ENCODE measurements at places on chromosomes 13 and 19.

GRCh38 chr19:29013325-29013724 is 199.6 kb downstream of the UQCRFS1 start:
- no peak for DNase-seq

DNA sequence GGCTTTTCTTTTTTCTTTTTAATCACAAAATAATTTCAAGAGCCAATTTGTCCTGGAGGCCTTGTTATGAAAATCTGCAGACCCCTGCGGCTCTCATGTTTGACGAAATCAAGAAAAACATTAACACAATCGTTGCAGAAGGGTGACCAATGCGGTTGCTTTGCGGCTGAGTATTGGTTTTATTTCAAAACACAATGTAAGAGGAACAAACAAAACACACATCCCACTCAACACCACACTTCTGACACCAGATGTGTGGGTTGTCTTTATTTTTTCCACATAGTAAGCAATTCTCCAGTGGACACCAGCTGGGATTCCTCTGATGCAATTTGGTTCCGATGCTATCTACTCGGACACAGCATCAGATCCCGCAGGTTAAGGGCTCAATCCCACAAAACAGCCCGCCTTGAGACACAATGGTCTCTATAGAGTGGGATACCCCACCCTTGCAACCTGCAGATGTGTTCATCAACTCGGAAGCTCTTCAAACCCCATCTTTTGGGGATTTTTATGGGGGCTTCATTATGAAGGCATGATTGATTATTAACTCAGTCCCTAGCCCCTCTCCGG is 21.9 kb upstream of the CCDC124 start:
- DNase-seq = no peak

GRCh38 chr13:31896427-31896826 is 135.1 kb upstream of the FRY start:
- DNase-seq = no peak

DNA sequence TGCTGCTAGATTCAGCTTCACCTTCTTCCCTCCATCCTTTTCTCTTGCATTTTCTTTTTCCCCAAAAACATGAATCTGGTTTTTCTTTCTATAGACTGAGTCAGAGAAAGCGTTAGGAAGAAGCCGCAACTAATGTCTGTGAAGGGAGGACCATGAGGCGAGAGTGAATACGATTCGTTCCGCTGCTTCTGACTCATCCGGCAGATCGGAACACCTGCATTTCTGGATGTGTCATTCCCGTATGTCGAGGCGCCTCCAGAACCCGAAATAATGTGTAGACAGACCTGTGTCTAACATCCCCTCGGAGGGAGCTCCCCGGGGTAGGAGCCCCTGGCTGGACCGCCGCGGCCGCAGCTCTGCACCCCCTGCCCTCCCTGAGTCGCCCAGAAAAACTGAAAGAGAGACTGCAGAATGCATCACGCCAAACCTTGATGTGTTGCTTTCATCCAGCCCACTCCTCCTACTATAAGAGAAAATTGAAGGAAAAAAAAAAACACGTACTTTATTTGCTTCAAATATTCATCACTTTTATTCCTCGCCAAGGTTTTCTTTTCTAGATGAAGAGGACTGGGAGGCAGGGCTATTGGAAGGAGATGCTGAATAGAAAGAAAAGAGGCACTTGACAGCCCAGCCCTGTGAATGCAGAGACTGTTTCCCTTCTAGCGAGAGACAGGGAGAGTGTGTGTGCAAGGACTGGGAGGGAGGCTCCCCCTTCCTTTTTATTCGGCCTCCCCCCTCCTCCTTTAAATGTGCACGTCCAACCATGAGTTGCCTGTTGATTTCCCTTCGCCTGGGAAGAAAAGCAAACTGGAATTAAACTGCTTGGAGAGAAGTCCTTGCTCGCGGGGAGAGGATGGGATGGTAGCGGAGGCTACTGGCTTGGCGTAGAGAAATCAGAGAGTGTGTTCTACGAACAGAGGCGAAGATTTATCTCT is 616 bp upstream of the PCDH17 start:
- DNase-seq = no peak

DNA sequence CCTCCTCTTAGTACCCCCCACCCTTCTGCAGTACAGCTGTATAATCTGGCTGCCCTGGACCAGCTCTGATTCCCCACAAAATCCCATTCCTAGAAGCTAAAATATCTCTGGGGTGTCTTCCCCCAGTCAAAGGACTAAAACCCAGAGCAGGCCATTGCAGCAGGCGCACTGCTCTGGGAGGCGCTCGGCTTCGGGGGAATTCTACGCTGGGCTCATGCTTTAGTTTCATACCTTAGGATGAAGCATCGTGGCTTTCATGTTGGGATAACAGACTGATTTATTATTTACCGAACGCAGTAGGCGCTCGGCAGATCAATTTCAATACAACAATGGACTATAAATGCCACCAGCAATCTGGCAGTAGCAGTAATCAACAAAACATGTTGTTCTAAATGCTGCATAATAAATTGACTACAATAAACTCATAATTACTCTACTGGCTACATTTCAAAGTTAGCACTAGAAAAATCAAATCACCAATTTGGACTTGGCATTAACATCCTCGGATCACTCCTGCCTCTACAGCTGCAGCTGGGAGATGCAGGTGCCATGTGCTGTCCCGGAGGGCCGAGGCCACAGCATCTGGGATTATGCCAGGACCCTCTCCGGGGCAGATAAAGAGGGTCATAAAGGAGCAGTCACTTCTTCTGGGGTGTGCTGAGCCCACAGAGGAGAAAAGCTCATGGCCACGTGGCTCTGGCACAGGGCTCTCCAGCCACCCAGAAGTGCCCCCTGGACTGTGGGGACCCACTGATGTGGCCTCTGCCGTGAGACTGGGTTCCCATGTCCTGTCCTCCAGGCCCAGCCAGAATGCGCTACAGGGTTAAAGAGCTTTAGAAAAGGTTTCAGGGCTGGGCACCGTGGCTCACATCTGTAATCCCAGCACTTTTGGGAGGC is 35.3 kb downstream of the CEBPG start:
- no peak for DNase-seq

DNA sequence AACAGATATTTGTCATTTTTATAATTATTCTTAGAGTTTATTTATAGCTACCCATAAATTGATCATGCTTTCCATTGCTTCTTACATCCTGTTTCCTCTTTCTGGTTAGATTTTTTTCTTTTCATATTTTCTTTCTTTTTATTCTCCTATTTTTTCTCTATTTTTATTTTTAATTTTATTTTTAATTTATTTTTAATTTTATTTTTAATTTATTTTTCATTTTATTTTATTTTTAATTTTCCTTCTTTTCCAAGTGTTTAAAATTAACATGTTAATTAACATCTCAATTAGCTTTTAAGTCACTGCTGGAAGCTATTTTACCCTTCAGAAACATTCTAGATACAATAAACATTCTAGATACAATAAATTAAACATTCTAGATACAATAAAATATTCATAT is 269.6 kb downstream of the B3GLCT start:
- no peak for DNase-seq

DNA sequence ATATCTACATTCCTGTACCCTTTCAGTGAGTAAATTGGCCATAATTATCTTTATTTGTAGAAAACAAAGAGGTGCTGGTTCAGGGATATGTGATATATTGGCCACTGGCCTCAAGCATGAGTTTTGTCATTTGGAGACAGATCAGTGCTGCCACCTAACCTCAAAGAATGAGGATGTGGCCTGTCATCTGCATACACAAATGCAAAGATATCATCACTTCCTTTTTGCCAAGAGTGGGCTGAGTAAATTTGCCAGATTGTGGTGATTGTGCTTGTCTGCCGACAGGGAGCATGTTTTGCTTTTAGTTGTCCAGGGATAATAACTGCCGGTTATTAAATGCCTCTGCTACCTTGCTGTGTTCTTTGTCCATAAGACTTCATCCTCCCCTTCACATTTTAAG is 44.2 kb downstream of the WASF3 start:
- no peak for DNase-seq

GRCh38 chr13:102707467-102707866 is 12.6 kb upstream of the METTL21C start:
- no peak for DNase-seq

GRCh38 chr13:103931331-103931845 is 865.2 kb upstream of the SLC10A2 start:
- no peak for DNase-seq

DNA sequence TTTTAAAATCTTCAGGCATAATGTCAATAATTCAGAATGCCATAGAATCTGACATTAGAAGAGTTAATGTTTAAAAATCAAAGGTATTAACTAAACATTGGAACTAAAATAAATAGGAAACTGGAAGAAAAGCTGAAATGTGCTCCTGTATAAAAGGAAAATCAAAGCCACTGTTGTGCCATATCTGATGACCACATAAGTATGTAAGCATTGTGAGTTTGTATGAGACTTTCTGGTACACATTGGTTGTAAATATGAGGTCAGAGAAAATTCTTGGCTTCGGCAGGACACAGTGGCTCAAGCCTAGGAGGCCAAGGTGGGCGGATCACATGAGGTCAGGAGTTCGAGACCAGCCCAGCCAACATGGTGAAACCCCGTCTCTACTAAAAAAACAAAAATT is 48.3 kb upstream of the INTS6 start:
- DNase-seq = no peak

DNA sequence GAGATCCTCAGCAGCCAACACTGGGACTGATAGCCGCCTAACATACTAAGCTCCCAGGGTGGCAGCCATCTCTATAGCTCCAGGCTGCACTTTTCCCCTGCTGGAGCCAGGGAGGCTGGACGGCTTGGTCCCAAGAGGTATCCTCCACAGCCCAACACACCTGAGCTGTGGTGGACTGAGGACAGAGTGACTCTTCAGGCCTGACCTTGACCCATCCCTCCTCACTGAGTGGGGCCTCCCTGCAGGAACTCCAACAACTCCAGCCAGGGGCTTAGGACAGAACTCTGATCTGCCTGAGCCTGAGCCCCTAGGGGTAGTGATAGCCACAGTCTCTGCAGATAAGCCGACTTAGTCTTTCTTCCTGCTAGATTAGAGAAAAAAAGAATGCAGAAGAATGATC is 958.1 kb upstream of the PRR20A start:
- no peak for DNase-seq

DNA sequence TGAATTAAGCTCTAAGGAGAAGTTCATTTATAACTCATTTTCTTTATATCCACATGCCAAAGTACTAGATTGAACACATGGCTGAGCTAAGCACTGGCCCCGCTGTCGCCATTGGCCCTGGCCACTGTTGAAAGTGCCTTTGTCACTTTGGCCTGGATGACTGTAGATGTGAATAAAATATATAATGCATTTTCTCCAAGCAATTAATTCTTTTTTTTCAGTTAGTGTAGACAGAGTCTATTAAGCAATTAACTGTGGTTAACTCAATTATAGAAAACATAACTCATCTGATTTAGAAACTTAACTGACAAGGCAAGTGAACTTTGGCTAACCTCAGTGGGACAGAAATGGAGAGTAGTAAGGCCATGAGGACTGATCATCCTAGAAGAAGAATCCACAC is 965.6 kb downstream of the EFNB2 start:
- no peak for DNase-seq

DNA sequence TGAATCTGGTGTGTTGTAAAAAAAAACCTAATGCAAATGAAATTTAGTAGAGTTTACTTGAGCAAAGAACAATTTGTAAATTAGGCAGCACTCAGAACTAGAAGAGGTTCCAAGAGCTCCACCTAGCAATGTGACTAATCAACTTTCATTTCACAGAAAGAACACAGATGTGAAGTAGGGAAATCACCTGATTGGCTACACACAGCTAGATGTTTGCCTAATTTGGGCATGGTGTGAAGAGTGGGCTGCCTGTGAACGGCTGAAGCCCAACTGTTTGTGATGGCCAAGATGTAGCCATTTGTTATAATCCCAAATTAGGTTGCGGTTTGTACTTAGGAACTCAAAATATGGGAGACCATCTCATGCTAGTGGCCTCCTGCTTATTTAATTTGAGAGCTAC is 724.4 kb upstream of the SLITRK5 start:
- DNase-seq = no peak

DNA sequence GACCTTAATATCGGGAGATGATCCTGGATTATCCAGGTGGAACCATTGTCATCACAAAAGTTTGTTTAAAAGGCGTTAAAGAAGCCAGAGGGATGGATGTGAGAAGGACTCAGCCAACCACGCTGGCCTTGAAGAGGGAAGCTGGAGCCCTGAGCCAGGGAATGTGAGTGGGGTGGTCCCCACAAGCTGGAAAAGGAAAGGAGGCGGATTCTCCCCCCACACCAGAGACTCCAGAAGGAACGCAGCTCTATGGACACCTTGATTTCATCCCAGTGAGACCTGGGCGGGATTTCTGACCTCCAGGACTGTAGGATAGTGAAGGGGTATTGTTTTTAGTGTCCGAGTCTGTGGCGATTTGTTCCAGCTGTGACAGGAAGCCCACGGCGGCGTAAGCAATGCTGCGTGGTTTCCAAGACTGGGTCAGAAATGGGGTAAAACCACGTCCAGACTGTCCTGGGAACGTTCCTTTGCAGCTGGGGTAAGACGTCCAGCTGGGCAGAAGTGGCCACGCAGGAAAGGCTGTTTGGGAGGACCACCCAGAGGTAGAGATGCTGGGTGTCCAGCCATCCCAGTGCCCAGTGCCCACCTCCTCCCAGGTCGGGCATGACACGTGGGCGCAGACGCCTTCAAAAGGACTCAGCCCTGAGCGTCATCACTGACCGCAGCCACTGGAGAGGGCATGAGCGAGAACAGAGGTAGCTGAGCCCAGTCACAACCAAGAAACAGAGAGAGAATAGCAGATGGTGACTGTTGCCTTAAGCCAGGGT is 125.4 kb upstream of the USP29 start:
- no peak for DNase-seq

DNA sequence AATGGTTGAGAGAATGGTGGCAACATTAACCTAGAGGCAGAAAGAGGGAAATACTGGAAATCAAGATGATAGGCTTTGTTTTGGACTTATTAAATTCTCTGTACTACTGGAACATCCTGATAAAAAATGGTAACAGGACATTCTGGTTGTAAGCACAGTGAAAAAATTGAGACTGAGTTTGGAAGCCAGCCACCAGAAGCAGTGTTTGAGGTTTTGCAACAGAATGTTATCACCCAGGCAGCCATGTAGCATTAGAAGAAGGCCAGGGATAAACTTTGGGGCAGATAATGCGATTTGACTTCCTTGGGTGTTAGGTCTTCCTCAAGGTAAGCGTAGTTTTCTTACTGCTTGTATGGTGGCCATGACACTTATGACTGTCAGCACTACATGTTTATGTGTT is 307.4 kb downstream of the ATP8A2 start:
- no peak for DNase-seq

DNA sequence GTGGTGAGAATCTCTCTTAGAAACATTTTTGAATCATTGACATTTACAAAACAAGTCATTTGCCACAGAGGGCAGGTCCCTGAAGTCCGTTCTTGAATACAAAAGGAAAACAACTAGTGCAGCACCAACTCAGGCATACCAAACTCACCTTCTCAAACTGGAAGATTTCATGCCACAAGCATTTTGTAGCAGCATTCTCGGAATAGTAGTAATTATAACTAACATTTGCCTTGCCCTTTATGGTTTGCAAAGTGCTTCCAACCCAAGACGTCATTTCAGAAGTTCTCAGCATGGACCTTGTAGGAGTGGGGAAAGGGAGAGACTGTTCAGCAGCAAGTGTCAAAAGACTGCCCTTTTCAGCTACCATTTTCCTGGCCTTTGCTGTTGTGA is 344.6 kb downstream of the RFC3 start:
- no peak for DNase-seq

- no peak for DNase-seq
These were observed 3.6 kb upstream of the HAS1 start for GRCh38 chr19:51727349-51727880.

- DNase-seq = no peak
These were observed 4.8 kb upstream of the DACH1 start for GRCh38 chr13:71871844-71872243.

- no peak for DNase-seq
These were observed 553.5 kb downstream of the DCT start for GRCh38 chr13:93925990-93926389.

All from CD4-positive, alpha-beta T cell treated with Interferon alpha-2 for 1 hour (primary cell).